Spleen (tissue), 13 donors: ENCODE measurements at places on chromosomes 6 and 20. TPM values are rescaled to one million over a fixed set of nuclear protein-coding genes. Genes with fewer than 3 reads are reported as not detected.

The BPIFB1 gene
- total RNA-seq: not detected

GRCh38 chr6:102761872-102762271 lies 1368.4 kb downstream of the GRIK2 start:
- no peak for DNase-seq

GRCh38 chr6:138719011-138719635 lies 54.4 kb upstream of the CCDC28A start:
- DNase-seq: no peak

DNA sequence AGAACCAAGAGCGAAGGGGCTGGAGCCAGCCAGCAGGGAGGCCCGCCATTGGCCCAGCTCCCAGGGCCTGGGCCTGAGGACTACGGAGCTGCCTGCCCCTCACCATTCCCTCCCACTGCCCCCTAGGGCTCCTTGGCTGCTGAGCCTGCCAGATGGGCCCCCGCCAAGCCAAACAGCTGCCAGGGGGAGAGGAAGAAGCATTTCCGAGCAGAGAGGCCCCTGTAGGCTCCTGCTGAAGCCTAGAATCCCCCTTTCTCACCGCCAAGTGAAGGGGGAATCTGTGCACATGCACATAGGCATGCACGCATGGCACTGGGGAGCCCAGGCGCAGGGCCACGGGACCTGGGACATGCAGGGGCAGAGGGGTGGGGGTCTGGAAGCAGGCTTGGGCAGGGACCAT lies 28.5 kb upstream of the MRPS18A start:
- no peak for DNase-seq

The PNRC1 gene
- total RNA-seq: 346 TPM

- no peak for DNase-seq
Measured at GRCh38 chr6:74657011-74657410, 548.8 kb downstream of the COL12A1 start.

The OR2B3 gene
- not detected for total RNA-seq

- no peak for DNase-seq
Measured at GRCh38 chr20:18057101-18057993, at the start of gene OVOL2. Gene OVOL2 (minus strand): TSS chr20:18057916. CDS start chr20:18057634, 282 bp downstream.

The HLA-DRB5 gene
- total RNA-seq: 7.7 TPM

GRCh38 chr20:3328501-3328900 lies 79.0 kb downstream of the DNAAF9 start:
- no peak for DNase-seq

The STX11 gene
- 54.9 TPM for total RNA-seq

DNA sequence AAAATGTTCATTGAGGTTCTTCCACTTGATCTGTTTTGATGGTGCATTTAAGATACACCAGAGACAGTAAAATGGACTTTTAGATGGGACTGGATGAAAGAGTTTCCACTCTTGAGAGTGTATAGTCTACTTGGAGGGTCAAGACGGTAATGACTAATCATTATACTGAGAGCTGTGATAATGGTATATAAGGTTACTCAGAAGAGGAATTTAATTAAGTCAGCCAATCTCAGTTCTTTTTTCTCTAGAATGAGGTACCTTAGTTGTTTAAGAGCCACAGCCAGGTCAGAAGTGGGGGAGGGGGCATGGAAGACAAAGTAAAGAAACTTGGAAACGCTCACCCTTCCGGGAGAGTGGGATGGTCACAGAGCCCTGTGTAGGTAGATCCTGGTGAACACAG lies 123.9 kb downstream of the MAP3K4 start:
- no peak for DNase-seq

DNA sequence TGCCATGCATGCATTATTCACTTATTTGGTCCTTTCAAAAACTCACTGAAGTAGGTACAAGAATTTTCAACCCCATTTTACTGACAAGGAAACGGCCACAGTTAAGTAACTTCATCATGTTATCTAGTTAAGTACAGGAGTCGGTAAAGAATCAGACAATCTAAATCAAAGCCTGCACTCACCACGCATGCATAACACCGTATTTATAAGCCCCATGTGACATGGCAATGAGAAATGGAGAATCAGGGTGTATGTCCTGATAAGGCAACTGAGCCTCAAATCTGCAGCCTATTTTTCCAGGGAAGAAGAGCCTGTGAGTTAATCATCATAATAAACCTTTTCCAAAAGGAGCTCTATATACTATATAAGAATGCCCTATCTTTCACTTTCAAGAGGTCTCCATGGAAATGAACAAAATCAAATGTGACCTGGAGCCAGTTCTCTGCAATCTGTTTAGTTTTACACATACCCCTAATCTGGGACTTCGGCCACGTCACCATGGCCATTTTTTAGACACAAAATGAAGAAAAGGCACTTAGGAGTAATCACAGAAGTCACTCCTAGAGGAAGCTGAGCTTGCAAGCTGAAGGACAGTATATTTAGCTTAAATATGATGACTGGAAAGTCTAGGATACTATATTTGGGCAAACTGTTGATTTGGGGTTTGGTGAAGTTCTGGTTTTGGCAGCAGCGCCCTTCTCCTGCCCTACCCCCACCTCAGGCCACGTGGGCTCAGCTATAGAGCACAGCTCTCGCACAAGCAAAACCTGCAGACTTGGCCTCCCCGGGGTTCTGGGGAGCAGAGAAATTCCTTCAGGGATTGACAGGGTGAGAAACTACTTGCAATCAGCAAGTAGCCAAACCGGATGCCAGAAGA lies 19.2 kb downstream of the TRAM2 start:
- DNase-seq: no peak

DNA sequence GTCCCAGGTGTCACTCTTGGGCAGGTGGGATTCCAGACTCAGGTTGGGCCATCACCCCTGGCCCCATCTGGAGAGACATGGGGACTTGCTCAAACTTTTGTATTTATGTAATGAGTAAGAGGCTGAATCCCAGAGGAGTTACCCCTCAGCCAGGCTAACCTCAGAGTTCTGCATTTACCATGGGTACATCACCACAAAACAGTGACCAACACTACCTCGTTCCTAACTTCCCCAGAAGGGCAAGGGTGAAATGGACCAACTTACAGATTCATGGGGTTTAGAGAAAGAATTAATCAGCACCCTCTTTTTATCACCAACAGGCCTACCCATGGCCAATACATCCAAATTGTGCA lies 259.9 kb upstream of the MARCKS start:
- DNase-seq: no peak

DNA sequence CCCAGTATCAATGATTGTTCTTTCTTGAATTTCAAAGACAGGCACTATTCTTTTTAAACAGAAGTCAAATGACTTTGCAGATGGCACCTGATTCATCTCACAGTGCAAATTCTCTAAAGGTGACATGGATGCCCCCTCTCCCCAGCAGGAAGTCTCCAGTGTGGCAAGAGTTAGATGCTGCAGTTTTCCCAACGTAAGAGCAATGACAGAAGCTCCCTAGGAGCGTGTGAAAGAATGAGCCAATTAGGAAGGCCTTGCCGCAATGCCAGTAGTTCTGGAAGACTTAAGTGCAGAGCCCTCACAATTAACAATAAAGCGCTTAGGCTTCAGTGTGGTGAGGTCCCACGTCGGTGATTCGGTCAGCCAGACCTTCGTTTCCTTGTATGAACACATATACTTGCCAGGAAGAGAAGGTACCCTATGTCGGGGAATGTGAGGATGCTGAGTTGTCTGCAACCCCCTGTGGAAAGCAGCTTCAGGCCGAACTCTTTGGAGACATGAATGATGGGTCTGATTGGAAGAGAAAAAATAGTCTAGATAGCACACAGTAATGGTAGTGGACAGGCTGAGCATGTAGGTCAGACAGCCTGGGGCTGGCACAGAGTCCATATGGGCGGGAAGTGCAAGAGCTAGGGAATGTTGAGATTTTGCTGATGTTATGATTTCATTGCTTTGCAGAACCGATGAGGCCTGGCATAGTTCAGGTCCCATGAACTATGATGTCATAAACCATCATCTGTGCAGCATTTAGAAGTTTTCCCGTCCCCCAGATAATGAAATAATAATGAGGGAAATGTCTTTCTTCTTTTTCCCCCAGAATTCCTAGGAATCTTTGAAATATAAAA lies 132.6 kb downstream of the PHACTR1 start:
- no peak for DNase-seq

GRCh38 chr6:110491644-110492317 lies 15.4 kb upstream of the SLC22A16 start:
- DNase-seq: no peak

The WFDC2 gene
- 0.74 TPM for total RNA-seq

DNA sequence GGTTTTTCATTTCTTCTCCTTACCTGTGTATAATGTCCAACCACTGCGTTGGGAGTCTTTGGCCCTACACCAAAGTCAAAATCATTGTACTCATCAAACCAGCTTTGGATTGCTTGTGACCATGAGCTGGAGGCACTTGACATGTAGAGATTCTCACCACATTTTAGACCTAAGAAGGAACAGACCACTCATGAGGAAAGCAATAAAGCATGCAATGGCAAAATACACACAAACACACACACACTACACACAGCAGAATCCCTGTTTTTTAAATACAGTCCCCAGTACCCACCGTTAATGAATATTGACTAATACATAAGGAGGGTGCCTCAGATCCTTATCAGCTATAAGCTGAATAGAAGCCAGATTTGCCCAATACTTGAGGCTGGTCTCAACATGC lies 10.5 kb downstream of the CRISP3 start:
- no peak for DNase-seq

The APMAP gene
- total RNA-seq: 78.8 TPM

The RHAG gene
- total RNA-seq: 0.35 TPM

The TSPO2 gene
- total RNA-seq: not detected

DNA sequence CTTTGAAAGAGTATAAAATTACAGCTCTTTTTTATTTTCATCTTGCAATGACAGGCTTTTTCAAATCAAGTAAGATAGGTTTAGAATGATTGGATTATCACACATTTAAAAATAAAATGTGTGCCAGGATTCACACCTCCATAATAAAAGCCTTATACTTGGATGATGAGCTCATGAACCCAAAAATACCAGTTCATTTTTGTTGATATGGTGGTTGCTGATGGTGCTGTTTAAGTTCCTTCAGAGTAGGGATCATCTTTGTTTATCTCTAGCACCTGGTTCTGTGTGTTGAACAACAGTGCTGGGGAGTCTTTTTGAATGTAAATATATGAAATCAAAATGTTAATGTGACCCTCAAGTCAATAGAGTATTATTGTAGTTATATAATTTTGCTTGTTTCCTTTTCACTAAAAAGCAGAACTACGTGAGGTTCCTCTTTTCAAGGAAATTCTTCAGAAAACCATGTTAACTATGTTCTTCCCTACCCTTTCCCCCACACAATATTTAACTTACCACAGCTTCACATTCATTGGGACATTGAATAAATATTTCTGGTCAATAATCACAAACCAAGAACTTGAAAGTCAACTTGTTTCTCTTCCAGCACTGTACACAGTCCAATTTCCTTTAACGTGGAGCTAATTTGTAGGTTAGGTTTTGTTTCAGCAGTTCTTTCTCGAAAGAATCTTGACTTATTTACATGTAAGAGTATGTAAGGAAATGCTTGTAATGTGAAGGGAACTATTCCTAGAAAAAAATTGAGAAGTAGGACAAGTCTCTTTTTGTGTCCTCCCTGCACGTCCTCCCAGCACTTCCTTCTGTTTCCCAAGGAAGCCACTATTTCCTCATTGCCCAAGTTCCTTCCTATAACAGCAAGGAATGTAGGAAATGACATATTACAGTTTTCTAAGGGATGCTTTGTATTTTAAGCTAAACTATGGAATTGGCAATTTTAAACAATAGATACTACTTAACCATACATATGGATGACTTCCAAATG lies 945.9 kb upstream of the CITED2 start:
- no peak for DNase-seq
